ENCODE measurements at places on chromosomes 12 and 14. TPM values are rescaled to one million over a fixed set of nuclear protein-coding genes. Genes with fewer than 3 reads are reported as not detected.

The RDH11 gene
- total RNA-seq, result 70.9 TPM

The IRAK3 gene
- 0.45 TPM for total RNA-seq

- peak; percentile 46 for DNase-seq
These were observed 12.9 kb downstream of the ANKRD13A start for GRCh38 chr12:110012137-110012536.

- DNase-seq, result no peak
These were observed 223.8 kb downstream of the C12orf75 start for GRCh38 chr12:105554223-105554678.

DNA sequence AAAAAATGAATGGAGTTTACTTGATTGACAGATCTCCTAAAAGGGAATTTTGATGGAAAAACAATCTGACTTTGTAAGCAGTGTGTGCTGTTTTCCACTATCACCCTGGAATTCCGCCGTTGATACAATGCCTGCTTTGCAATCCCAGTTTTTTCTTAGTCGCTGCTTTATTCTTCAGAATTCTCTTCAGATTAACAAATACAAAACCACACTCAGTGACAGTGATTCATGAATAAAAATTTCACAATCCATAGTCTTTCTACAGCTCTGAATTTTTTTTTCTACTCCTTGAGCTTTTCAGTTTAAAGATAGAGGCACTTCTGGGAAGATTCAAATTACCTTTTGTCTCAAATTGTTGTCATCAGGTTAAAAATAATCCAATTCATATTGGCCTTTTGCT is 44.6 kb upstream of the KITLG start:
- no peak for DNase-seq

DNA sequence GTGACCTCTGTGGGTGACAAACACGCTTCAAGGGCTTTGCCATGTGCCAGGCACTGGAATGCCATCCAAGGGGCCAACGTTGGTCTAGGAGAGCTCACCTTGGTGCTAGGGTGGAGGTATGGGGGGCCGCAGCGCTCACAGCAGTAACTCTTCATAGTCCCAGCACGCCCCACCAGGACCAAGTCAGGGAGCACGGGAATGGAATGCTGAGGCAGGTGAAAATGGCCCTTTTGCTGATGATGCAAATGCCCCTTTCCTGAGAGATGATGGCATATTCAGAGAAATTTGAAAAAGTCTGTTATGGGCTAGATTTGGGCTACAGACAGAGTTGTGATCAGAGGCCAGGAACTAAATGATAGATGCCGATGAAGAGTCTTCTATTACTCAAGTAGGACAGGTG is 10.0 kb upstream of the FAM181A start:
- DNase-seq, result no peak

- DNase-seq, result no peak
These were observed 1.5 kb downstream of the AQP6 start for GRCh38 chr12:49974231-49974675.

GRCh38 chr14:61355892-61356325 is 34.5 kb downstream of the PRKCH start:
- DNase-seq, result peak; percentile 79

All from activated CD4-positive, alpha-beta memory T cell treated with anti-CD3 and anti-CD28 coated beads for 36 hours (primary cell).